ENCODE measurements at places on chromosomes 7 and 10.

GRCh38 chr10:44651834-44652233 is 259.3 kb upstream of the TMEM72 start:
- no peak for DNase-seq

- no peak for DNase-seq
Observed at GRCh38 chr10:101304316-101304715, 49.6 kb upstream of the BTRC start.

- no peak for DNase-seq
Observed at GRCh38 chr7:24970676-24971075, 9.3 kb downstream of the OSBPL3 start.

- DNase-seq = no peak
Observed at GRCh38 chr7:102427019-102427405, 6.4 kb upstream of the ORAI2 start.

DNA sequence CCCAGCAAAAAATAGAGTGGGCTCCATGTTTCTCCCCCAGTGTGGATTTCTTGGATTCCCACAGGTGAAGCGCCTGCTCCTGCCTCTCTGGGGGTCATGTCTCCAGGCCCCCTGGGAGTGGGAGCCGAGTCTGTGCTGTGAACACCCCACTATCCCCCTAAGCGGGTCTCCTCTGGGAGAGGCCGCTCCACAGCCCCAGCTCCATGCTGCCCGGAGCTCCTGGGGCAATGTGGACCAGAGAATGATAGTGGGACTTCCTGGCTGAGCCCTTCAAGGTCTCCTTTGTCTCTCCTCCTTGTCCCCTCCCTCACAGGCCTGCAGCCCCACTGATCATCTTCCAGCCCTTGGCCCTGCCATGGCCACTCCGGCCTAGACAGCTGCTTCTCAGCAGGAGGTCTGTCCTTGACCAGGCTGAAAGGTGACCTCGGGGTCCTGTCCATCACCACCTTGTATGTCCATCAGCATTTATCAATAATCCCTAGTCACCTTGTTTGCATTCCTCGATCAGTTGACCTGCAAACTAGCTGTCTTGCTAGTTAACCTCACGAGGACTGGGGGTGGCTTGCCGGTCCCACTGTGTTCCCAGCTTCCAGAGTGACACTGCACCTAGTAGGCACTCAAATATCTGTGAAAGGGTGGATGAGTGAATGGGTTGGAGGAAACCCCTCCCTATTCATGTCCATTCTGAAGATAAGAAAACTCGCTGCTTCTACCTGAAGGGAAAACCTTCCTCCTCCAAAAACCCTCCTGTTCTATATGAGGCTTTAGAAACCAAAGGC is 776 bp upstream of the CALML3 start:
- no peak for DNase-seq

DNA sequence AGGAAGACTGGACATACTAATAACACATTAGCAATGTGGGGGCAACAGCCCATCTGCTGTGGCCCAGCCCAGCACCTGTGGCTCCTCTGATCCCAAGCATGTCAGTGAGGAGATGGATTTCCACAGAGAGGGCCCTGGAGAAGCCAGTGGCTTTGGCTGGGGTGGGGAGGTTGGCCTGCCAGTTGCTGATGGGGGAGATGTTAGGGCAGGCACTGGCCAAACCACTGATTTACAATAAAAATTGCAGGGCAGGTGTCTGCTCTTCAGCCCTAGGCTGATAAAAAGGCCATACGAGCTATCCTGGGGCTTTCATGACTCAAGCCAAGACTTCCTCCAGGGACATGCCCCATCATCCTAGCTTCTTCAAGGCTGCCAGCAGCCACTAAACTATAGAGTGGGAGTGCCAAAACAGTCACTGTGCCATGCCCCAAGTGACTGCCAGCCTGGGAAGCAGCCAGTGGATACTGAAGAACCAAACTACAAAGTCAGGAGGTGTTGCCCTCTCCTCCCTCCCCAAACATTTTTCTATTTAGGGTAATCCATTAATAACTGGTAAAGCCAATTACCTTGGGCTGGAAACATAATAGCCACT is 37.8 kb downstream of the DPCD start:
- no peak for DNase-seq

DNA sequence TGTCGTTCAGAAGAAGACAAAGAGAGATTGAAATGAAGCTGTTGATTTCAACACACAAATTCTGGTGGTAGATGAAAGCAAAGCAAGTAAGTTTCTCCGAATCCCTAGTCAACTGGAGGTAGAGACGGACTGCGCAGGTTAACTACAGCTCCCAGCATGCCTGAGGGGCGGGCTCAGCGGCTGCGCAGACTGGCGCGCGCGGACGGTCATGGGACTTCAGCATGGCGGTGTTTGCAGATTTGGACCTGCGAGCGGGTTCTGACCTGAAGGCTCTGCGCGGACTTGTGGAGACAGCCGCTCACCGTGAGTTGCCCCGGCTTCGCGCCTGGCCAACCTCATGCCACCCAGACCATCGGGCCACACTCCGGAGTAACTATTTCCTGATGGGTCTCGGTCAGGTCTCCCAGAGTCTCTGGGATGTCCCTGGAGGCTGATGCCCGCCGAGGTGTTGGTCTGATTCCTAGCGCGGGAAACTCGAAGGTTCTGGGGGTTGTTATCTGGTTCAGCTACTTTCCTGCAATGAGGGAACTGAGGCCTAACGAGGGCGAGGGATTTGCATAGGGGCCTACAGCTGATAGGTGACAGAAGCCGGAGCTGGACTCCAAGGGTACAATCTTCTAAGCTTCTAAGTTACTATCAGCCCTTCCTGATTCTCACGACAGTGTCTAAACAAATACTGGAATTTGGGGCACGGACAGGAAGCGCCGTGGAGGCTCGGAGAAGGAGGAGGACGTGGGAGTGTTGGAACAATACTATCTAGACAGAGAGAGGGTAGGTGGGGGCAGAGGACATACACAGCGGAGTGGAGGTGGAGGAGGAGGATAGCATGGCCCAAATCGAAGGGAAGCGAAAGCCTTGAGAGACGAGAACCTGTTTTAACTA is at the start of gene RPP30:
Gene RPP30, plus strand, starts transcription at position 209 of the 882 bp plus-strand sequence. Its CDS starts 13 bp downstream, at position 222.
- DNase-seq = peak; percentile 91

GRCh38 chr10:118596426-118597124 is 1.1 kb upstream of the PRLHR start:
- DNase-seq = no peak

GRCh38 chr10:58087896-58088295 is 179.8 kb downstream of the IPMK start:
- DNase-seq = no peak

DNA sequence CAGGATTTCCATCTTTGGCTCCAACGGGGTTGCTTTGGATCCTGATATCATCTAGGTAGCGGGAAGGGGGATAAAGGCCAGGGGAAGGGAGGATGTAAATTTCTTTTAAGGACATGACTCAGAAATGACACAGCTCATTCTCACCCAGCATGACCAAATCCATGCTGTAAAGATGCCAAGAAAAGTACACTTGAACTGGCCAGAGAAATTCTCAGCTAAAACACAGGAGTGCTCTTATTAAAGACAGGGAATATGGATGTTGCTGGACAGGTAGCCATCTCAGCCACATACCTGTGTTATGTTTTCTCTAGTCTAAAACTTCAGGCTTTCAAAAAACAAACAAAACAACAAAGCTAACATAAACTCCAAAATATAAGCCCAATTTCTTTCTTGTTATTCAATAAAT is 68.3 kb downstream of the NAMPT start:
- no peak for DNase-seq

DNA sequence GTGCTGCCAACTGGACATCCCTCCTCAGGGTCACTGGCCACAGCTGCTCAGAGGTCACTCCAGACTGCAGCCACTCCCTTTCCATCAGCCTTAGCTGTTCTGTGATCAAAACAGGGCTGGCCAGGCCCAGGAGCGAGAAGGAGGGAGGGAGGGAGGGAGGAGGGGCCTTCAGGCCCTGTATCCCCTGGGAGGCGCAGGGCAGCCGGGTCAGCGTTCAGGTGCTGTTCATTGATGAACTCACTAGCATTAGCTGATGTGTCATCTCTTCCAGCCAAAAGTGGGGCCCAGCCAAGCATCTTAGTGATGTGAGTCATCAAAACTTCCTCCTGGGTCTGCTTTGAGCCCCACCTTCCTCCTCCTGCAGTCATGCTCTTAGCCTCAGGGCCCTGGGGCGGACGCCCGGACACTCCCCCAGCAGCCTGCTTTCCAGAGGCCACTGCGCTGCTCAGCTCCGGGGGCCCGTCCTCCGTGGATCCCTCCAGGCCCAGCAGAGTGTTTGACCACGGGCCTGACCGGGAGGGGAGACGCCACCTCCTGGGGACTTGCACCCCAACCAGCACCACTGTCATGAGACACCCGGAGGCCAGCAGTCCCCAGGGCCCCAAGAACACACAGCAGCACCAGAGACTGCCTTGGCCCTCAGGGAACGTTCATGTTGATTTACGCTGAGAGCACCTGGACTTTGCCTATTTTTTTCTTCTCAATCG is 149.2 kb downstream of the PRKAG2 start:
- peak; percentile 83 for DNase-seq

- peak; percentile 8 for DNase-seq
Observed at GRCh38 chr10:30786131-30786530, 156.6 kb upstream of the LYZL2 start.

- no peak for DNase-seq
Observed at GRCh38 chr10:29635711-29636144, 957 bp upstream of the SVIL start.

- no peak for DNase-seq
Observed at GRCh38 chr10:100157156-100157555, 28.7 kb downstream of the ERLIN1 start.

GRCh38 chr10:98365406-98366061 is 49.4 kb downstream of the PYROXD2 start:
- DNase-seq = no peak

DNA sequence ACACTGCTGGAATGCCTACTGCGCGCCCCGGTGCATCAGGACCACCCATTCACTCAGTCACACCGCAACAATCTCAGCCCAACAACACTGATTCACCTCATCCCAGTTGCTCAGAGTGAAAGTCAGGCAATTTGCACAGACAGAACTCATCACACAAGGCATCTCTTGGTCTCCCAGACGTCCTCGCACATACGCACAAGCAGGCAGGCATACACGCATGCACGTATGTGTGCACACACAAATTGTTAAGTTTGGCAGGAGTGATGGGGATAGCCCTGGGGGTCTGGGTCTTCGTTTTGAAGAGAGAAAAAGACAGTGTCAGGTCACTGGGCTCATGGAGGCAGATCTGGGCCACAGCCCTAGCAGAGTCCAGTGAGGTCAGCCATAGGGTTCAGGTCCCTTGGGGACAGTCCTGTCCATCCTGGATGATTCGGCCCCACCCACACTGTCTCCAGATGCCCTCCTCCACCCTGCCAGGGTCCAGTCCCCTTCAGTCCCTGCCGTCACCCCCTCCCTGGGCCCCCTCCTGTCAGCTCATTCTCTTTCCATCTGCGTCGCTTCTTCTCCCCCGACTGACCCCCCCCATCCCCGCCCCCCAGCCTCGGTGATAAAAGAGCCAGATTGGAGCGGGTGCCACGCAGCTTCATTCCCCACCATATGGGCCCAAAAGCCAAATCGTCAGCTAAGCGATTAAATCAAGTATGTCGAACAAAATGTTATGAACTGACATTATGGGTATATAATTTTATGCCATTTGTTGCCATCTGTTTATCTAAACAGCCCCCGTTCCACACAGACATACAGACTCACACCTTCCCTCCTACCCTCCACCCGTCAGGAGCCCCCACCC is 48.5 kb upstream of the SLF2 start:
- DNase-seq = no peak

DNA sequence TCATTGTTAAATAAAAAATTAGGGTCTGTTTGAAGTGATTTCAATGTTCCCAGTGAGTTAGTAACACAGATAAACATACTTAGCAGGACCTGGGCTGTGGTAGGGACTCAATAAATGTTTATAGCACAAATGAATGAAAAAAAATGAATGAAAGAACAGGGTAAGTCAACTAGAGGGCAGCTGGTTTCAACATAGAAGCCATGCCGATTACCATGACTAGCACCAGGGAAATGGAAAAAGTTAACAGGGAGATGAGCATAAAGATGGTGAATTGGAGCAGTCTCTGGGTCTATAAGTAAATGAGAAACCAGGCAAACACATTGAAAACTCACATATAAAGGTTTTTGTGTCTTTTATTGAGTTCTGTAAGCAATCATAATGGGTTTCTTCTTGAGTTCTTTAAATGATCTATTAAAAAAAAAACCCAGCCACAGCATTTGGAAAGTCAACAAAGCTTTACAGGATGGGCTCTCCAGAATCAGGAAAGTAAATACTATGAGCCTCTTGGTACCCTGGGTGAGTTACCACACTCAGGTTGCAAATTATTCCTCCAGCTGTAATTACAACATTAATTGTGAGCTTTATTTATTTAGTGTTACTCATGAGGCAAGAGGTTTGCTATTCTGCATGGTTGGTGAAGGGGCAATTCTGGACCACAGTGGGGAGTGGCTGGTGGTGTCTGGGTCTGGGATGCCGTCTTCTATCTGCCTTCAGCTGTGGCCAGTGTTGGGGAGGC is 46.1 kb upstream of the MTPN start:
- DNase-seq = no peak

DNA sequence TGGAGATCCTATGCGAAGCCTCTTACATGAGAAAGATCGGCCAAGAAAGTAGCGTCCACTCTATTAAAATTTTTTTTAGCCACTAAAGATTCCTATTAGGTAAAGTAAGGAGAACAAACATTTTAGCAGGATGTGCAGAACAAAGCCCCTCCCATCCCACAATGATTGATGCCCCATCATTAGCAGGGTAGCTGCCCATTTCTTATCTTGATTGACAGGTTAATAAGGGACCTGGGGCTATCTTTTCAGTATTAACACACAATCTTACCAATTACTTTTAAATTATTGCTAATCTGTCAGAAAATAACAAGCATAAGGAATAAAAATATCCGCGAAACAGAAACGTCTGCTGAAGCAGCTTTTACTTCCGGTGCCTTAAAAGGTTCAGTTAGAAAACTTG is 5.1 kb downstream of the FZD8 start:
- DNase-seq = no peak

- no peak for DNase-seq
Observed at GRCh38 chr7:111140091-111140865, 49.4 kb downstream of the LRRN3 start.

- DNase-seq = no peak
Observed at GRCh38 chr10:126062131-126063032, 166.0 kb downstream of the FANK1 start.

Data from activated CD4-positive, alpha-beta T cell treated with anti-CD3 and anti-CD28 coated beads, Interleukin-2, Interleukin-6, amounts not matched to agents 100 ng/mL and 50 ng/mL, durations not matched to agents 16 hours and 8 hours (primary cell).